ENCODE measurements at places on chromosomes 6 and 20.

- DNase-seq: no peak
These were observed 1.6 kb downstream of the SRPK1 start for GRCh38 chr6:35919085-35919826.

GRCh38 chr20:25087186-25087929 is 5.4 kb upstream of the VSX1 start:
- no peak for DNase-seq

DNA sequence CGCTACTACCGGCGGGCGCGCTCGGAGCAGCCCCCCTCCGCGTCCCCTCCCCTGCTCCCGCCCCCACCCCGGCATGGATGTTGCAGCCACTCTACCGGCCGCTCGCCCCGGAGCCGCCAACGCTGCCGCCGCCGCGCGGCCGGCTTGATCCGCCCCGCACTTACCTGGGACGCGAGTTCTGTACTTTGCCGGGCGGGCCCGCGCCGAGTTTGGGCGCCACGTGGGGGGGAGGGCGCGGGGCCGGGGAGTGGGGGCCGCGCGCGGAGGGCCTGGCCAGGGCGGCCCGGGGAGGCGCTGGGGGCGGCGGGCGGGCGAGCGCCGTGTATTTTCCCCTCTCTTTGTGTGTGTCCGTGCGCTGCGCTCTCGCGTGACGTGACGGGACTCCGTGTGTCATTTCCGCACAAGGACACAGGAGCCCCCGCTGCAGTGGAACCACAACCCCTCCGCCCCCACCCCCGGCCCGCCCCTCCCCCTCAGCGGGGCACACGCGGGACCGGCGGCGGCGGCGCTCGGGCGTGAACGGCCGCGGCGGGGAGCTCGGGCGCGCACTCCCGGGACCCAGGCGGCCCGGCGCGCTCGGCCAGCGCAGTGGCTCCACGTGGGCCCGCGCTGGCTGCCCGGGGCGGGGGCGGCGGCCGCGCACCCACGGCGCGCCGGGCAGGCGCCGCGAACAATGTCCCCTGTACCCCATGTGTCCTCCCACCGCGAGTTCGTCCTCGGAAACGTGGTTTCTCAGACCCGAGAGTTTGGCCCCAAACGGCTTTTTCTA is at the start of gene BEND3:
Gene BEND3 (minus strand): TSS at position 590 of the 769 bp plus-strand sequence. CDS start 16,230 bp downstream, outside the sequence.
- DNase-seq: peak; percentile 44

DNA sequence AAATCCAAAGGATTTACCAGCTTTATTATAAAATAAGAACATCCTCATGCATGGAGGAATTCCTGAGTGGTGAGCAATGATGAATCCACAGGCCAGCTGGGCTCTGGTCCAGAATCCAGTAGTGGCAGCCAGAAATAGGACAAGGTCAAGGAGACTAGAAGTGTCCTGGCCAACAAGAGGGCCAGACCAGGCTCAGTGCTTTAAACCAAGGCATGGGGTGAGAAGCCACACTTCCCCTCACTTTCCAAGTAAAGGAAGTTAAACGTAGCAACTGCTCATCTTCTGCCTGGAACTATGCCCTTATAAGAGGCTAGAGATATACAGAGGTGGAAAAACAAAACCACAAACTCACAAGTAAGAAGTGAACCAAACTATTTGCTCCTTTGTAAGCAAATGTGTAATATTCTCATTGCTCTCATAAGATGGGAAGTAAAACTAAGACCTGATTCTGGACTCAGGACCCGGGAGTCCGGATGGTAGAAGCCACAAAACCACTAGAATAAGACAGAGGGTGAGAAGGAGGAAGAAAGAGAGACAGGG is 253.2 kb downstream of the UST start:
- no peak for DNase-seq

DNA sequence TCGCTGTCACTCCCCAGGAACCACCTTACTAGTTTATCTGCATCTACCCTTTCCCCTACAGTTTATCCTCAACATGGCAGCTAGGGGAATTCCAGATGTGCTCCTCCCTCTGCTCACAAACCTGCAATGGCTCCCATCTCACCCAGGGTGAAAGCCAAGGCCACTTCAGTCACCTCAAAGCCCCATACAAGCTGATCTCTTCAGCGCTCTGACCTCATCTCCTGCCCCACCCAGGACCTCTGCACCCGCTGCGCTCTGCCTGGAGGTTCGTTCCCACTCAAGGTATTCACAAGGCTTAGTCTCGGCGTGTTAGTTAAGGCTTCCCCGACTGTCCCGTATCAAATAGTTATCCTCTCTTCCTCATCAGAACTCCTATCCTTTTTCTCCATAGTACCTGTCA is 28.6 kb upstream of the SPDEF start:
- no peak for DNase-seq

DNA sequence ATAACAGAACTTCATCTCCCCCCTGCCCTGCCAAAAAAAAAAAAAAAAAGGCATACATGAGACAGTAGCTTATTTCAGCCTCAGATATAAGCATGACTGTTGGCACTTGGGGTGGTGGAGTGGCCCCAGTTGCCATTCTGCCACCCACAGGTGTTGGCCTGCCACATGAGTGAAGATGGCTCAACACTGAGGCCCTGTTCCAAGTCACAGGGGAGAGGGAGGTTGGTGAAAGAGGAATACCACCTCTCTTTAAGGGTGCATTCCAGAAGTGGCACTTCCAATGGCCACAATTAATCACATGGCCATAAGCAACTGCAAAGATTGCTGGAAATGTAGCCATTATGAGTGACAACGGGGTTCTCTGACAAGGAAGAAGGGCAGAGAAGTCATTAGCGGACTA is 61.9 kb upstream of the JARID2 start:
- no peak for DNase-seq

DNA sequence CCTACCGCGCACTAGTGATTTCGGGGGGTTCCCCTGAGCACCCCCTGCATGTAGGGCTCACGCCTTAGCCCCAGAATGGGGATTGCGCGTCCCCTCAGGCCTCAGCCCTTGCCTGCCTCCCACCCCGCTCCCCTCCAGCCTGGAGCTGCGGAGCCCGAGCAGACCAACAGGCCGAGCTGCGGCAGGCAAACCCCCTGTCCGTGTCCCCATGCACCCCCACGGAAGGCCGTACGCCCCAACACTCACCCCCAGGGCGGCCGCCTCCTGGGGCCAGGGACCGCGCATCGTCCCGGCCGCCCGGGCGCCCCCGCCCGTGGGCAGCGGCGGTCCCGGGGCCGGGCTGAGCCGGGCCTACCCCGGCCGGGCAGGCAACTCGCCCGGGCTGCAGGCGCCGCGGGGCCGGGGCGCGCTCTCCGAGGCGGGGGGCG is 1.2 kb upstream of the KCNB1 start:
- no peak for DNase-seq

GRCh38 chr6:87066449-87067333 is 28.2 kb downstream of the CGA start:
- peak; percentile 25 for DNase-seq

DNA sequence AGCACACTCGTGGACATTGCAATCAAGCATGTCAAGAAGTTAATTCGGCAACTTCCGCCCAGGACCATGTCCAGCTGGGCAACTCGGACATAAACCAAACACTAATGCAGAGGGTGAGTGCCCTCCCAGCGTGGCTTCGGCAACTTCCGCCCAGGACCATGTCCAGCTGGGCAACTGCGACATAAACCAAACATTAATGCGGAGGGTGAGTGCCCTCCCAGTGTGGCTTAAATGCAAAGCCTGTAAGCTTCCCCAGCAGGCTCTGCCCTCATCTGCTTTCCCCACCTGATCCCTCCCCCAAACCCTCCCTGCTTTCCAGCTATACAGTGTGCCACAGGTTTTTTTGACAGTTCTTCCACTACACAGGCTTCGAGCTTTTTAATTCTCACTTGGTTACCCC is 143.4 kb downstream of the PXDC1 start:
- no peak for DNase-seq

- DNase-seq: no peak
These were observed 163.7 kb downstream of the DTNBP1 start for GRCh38 chr6:15499125-15499524.
